ENCODE measurements at places on chromosomes 11 and 22. TPM values are rescaled to one million over a fixed set of nuclear protein-coding genes. Genes with fewer than 3 reads are reported as not detected.

The ABCG4 gene
- 5.6 TPM for polyA plus RNA-seq

The TRIM51 gene
- polyA plus RNA-seq = not detected

The DNHD1 gene
- 0.52 TPM for polyA plus RNA-seq

The IGLL1 gene
- polyA plus RNA-seq = not detected

The EFCAB6 gene
- polyA plus RNA-seq = 5.9 TPM

The RCOR2 gene
- polyA plus RNA-seq = not detected

The SHISA8 gene
- polyA plus RNA-seq = not detected

Data from Purkinje cell (primary cell).